ENCODE measurements at places on chromosomes 4 and X. TPM values are rescaled to one million over a fixed set of nuclear protein-coding genes. Genes with fewer than 3 reads are reported as not detected.
A peak's percentile ranks its signal among the peaks of the same experiment; 100 is the strongest.

GRCh38 chr4:115279330-115279729 lies 165.9 kb upstream of the NDST4 start:
- H3K27ac ChIP-seq, result no peak overlapping the region
- no peak for DNase-seq
- no peaks in the 10 kb centered on the region for H3K27me3 ChIP-seq
- H3K4me3 ChIP-seq, result no peak overlapping the region

DNA sequence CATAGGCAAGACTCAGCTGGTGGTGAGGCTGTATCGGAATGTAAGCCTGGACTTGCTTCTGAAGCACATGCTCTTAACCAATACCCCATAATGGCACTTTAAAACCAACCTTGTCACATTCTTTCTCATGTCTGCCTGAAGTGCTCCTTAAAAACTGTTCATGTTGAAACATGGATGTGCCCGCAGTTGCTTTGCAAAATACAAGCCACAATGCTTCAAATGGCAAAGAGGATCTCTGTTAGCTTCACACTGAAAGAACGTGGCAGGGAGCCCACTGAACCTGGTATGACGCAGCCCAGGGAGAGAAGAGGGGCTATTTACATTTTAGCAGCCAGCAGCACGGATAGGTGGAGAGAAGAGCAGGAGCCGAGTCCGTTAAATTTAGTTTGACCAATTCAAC lies 29.3 kb downstream of the SOD3 start:
- no peak for DNase-seq
- peaks cover 6% of the 10 kb centered on the region for H3K27me3 ChIP-seq
- no peak overlapping the region for H3K27ac ChIP-seq
- H3K4me1 ChIP-seq, result no peaks in the 10 kb centered on the region

PABPC1L2A gene
- not detected for polyA plus RNA-seq

GRCh38 chr4:168588916-168589531 lies 92.2 kb downstream of the PALLD start:
- no peak for DNase-seq
- H3K4me1 ChIP-seq, result no peaks in the 10 kb centered on the region
- H3K36me3 ChIP-seq, result no peaks in the 10 kb centered on the region
- H3K27ac ChIP-seq, result no peak overlapping the region
- peaks cover 6% of the 10 kb centered on the region for H3K27me3 ChIP-seq

DNA sequence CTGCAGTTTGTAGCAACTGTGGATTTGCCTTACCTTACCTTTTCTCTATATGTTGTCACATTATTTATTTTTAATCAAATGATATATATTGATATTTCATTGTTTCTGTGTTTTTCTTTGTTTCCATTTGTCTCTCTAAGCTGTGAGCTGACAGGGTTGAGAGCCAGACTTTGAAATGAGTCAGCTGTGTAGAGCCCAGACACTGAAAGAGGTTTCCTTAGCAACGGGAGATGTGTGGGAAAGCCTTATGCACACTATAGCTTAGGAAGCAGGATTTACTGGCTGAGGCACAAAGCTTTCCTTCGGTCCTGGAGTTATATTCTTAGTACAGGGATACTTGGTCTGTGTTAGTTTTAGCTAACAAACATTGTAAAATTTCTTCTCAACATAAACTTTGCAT lies 192.2 kb downstream of the FGF13 start:
- DNase-seq, result no peak
- H3K4me1 ChIP-seq, result no peaks in the 10 kb centered on the region
- no peak overlapping the region for H3K27ac ChIP-seq

NKX6-1 gene
- not detected for polyA plus RNA-seq

FGFR3 gene
- polyA plus RNA-seq, result not detected

XAGE1B gene
- not detected for polyA plus RNA-seq

TMEM175 gene
- polyA plus RNA-seq, result 18.7 TPM

DNA sequence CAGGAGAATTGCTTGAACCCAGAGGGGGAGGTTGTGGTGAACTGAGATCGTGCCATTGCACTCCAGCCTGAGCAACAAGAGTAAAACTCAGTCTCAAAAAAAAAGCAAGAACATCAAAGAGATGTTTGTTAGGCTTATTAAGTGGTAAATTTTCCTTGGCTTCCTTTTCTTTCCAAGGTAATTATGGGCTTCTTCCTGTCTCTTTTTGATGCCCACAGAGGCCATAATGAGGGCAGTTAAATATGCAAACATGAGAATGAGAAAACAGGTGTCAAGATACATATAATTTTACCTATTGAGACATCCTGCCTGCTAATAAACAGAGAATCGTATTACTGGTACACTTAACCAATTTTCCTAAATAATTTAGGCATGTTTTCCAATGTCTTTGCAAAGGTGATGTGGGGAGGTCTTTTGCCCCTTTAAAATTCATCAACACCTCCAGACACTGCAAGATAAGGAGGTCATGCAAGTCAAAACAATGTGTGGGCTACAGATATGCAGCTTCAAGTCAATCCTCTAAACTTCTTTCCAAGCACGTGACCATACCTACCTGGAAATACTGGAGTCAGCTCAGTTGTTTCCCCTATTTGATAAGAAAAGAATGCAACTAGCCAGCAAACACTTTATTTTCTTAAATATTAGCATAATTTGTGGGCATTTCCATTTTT lies 2.7 kb downstream of the SLC39A8 start:
- H3K27me3 ChIP-seq, result no peaks in the 10 kb centered on the region
- H3K36me3 ChIP-seq, result no peaks in the 10 kb centered on the region
- no peak for DNase-seq
- H3K4me1 ChIP-seq, result peaks cover 36% of the 10 kb centered on the region
- H3K4me3 ChIP-seq, result no peak overlapping the region

- no peak overlapping the region for H3K4me3 ChIP-seq
- no peaks in the 10 kb centered on the region for H3K4me1 ChIP-seq
- peaks cover 16% of the 10 kb centered on the region for H3K36me3 ChIP-seq
- no peaks in the 10 kb centered on the region for H3K27me3 ChIP-seq
Measured at GRCh38 chr4:184617600-184618196, 31.5 kb downstream of the CASP3 start.

MAP7D2 gene
- polyA plus RNA-seq, result 0.21 TPM

DNA sequence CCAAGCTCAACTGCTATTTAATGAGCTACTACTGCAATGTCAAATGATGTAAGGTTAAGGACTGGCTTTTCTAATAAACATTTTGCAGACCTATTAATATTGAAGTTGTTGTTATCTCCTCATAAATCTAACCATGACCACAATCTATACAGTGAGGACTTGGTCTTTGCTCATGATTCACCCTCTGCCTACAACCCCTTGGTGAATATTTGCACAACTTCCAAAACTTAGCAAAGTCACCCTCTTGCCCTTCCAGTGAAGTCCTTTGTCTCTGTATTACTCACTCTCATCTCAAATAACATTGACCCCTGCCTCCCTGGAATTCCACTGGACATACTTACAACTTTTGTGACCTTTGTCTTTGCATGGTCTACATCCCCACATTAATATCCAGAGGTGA lies 204.5 kb downstream of the KCNIP4 start:
- no peak for DNase-seq
- no peaks in the 10 kb centered on the region for H3K27me3 ChIP-seq
- H3K4me3 ChIP-seq, result no peak overlapping the region
- no peaks in the 10 kb centered on the region for H3K36me3 ChIP-seq
- no peaks in the 10 kb centered on the region for H3K4me1 ChIP-seq

DNA sequence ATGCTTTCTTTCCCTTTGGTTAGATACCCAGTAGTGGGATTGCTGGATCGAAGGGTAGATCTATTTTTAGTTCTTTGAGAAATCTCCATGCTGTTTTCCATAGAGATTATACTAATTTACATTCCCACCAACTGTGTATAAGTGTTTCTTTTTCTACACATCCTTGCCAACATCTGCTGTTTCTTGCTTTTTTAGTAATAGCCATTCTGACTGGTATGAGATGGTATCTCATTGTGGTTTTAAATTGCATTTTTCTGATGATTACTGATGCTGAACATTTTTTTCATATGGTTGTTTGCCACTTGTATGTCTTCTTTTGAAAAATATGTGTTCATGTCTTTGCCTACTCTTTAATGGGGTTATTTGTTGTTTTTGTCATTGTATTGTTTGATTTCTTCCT lies 6.6 kb upstream of the AGA start:
- H3K4me3 ChIP-seq, result no peak overlapping the region
- no peaks in the 10 kb centered on the region for H3K4me1 ChIP-seq
- no peaks in the 10 kb centered on the region for H3K36me3 ChIP-seq
- no peak overlapping the region for H3K27ac ChIP-seq
- DNase-seq, result no peak

DNA sequence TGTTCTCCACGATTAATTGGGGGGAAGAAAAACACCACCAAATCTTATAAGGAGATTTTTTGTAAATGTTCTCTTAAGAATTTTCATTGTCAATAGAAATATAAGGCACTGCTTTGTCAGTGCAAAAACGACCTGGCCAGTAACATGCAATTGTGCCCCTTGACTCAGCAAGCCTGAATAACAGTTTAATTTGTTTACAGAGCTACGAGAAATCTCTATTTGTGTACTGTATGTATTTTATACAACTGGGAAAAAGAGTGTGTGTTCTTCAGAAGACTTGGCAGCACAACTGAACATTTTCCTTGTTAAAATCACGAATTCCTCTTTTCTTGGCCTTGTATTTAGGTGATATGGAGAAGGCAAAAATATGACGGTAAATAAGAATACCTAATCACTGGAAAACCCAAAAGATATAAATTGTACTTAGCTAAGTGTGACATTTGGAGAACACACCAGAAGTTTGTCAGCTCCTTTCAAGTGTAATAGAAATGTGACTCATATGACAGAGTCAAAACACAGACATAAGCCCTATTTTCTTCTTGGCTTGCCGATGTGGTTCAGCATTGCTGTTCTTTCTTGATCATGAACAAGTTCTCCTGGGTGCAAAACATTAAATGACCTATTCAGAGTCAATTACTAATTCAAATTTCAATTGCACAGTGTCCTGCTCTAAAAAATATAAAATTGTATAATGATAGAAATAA lies 945.0 kb upstream of the INTU start:
- H3K4me3 ChIP-seq, result no peak overlapping the region
- DNase-seq, result no peak
- no peaks in the 10 kb centered on the region for H3K4me1 ChIP-seq
- H3K27ac ChIP-seq, result no peak overlapping the region
- no peaks in the 10 kb centered on the region for H3K36me3 ChIP-seq
- no peaks in the 10 kb centered on the region for H3K27me3 ChIP-seq

UGT8 gene
- 11.4 TPM for polyA plus RNA-seq

- no peak overlapping the region for H3K4me3 ChIP-seq
- DNase-seq, result no peak
- peaks cover 22% of the 10 kb centered on the region for H3K4me1 ChIP-seq
- no peak overlapping the region for H3K27ac ChIP-seq
- no peaks in the 10 kb centered on the region for H3K27me3 ChIP-seq
Measured at GRCh38 chr4:25977397-25978170, 63.6 kb downstream of the SMIM20 start.

DNA sequence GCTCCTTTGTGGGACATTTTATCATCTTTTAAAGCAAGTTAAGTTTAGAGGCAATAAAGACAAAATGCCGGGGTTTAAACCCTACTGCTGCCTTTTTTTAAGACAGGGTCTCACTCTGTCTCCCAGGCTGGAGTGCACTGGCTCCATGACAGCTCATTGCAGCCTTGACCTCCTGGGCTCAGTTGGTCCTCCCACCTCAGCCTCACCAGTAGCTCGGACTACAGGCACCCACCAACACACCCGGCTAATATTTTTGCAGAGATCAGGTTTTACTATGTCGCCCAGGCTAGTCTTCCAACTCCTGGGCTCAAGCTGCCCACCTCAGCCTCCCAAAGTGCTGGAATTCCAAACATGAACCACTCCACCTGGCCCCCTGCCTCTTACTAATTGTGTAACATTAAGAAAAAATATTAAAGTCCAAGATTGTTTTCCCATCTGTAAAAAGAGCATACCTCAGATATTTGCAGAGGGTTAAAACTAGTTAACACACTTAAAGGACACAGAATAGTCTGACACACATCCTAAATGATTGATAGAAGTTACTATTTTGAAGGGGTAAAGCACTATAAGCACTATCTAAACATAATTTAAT lies 9.8 kb downstream of the HNRNPD start:
- no peak for DNase-seq
- no peaks in the 10 kb centered on the region for H3K27me3 ChIP-seq
- H3K36me3 ChIP-seq, result peaks cover 2% of the 10 kb centered on the region
- H3K27ac ChIP-seq, result peak overlapping the region; percentile 63

DNA sequence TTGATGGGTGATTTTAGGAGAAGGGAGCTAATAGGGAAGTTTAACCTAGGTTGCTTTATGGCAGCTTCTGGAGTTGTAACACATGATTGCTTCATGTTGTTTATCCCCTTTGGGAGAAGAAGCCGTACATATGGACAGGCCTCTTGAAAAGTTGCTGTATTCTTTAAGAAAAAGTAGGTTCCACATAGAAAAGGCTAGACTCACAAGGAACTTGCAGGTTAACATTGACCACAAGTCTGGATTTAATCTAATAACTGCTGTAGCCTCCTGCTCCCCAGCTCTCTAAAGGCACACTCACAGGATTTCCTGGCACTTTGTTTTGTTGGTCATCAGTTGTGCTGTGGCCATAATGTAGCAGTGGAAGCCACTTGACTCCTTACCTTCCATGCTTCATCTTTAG lies 19.7 kb downstream of the FNIP2 start:
- no peaks in the 10 kb centered on the region for H3K4me1 ChIP-seq
- H3K27me3 ChIP-seq, result peaks cover 87% of the 10 kb centered on the region
- H3K27ac ChIP-seq, result no peak overlapping the region
- DNase-seq, result no peak
- H3K4me3 ChIP-seq, result no peak overlapping the region

DNA sequence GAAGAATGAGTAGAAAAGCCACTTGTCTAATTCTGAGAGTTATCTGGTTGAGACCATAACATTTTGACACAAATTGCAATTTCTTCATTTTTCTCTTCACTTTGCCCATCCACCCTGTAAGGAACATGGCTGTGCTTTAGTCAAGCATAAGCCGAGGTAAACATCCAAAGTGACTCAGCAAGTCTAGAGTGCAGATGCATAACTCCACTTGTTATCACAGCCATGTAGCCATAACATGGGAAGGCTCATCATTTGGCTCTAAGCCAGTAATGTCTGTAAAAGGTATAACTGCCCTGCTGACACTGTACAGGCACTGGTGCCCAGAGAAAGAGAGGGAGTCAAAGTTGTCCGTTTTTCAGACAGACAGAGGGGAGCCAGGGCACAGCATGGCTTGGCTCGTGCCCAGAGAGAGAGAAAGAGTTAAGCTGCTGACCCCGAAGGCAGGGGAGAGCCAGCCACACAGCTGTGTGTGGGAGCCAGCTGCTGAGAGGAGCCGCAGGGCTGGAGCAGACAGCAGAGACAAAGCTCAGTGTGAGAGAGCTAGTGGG lies 76.9 kb upstream of the EXOC1L start:
- no peaks in the 10 kb centered on the region for H3K4me1 ChIP-seq
- H3K4me3 ChIP-seq, result no peak overlapping the region
- H3K36me3 ChIP-seq, result no peaks in the 10 kb centered on the region
- no peak overlapping the region for H3K27ac ChIP-seq

MCTS1 gene
- polyA plus RNA-seq, result 104 TPM
